ENCODE measurements at places on chromosomes 16 and 17.

DNA sequence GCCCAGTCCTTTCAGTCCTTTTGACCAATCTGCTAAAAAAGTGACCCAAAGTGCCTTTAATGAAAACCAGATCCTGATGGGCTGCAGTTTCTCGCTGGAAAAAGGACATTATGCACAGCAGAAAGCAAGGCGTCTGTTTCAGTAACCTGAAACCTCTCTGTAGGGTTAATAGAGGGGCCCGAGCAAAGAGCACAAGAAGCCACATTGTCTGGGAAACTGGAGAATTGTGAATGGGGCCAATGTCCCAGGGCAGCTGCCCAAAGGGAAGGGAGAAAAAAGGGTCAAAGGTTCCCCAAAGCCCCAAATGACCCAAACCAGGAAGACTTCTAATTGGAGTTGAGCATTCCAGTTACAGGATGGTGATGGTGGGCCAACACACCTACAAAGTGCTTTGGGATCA lies 3.0 kb downstream of the OTOA start:
- DNase-seq = no peak

- DNase-seq = no peak
Measured at GRCh38 chr17:50514936-50515702, 6.9 kb downstream of the MYCBPAP start.

- no peak for DNase-seq
Measured at GRCh38 chr16:77359065-77359502, 75.8 kb downstream of the ADAMTS18 start.

GRCh38 chr17:7705269-7706255 lies 560 bp downstream of the EFNB3 start:
- DNase-seq = no peak

DNA sequence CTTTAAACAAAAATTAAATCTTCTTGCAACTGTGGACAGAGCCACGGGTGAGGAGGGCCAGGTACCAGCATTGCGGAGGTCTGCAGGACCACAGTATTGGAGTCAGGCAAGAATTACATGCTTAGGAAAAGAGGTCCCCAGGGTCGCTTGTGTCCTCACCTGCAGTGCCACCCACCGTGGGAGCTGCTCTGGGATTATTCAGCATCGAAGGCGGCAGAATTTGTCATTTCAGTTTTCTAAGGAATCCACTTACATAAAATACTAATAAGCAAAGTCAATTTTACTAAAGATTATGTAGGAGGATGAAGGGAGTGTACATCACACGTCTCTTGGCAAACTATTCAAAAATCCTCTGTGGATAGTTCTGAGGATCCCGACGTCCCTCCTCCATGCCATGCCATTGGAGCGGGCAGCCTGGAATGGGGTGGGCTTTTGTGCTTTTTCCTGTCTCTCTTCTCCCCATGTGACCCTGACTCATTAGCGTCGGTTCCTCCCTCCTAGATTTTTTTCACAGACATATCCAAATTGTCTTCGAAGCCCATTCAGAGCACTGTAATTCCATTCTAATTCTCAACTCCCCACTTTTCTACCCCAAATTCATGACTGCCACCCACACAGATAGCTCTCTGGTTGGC lies 3.0 kb upstream of the PIK3R6 start:
- no peak for DNase-seq

DNA sequence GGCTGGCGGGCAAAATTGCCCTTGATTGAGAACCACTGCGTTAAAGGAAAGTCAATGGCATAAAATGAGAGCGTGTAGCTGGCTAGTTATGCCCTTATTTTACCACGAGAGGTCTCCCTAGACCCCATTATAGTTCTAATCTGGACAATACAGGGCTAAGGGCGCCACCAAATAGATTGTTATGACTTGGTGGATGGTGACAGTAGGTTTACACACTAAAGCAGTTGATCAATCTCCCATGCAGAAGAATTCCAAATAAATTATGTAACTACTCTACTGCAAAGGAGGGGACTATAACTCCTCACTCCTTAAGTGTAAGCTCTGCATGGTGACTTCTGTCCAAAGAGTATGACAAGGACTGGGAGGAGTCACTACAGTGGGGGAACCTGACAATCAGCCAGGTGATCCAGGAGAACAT lies 20.4 kb upstream of the YPEL2 start:
- DNase-seq = no peak

DNA sequence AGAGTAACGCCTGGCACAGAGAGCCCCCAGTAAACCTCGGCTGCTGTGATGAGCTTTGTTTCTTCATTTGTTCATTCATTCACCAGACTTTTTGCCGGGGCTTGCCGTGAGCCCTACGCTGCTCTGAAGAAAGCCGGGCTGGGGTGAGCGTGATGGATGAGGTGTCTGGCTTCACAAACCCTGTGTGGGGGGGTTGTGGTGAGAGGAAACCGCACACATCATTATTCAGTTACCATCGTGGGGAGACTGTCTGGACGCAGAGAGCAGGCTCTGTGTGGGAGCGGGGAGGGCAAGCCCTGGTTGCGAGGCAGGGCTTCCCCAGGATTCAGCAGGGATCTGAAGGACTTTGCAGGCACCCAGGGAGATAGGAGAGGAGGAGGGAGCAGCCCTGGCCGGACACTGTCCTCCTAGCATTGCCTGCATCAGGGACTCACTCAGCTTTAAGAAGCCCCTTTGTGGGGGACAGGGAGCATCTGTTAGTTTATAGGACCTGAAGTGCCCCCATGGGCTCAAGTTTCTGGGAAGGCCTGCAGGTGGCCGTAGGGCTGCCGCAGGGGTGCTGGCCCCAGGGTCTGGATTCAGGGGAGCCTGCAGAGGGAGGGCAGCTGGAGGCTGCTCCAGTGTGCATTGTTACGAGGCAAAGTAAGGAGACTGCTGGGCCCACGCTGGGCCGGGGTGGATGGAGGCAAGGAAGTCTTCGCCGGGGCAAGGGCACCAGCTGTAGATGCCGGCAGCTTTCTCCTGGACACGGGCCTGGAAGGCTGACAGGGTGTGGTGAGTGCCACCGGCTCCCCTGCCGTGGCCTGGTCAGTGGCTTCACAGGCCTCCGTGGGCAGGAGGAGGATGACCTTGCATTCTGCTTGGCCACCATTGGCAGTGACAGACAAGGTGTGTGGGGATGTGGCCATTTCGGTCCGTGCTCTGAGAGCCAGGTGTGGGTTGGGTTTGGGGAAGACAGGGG lies 334.5 kb downstream of the SEC14L1 start:
- no peak for DNase-seq

Measured in left forelimb (tissue), 1 donor.